ENCODE measurements at places on chromosomes 3 and 15.

DNA sequence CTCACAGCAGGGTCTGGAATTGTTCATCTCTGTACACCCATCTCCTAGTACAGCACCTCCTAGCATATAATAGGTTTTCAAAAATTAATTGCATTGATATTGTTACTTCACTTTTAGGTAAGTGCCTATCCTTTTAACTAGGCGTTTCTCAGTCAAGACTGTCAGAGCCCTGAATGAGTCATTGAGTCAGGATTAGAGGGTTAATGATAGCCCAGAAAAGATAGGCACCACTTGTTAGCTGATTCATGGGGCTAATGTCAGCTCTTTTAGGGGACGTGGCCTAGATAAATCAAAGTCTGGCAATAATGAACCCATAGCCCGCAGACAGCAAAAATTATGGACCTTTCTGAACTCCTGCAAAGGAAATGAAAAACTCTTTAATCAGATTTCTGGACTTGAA is 42.9 kb downstream of the TIMP4 start:
- DNase-seq = no peak

- DNase-seq = no peak
Measured at GRCh38 chr3:158841387-158841786, 39.5 kb downstream of the MFSD1 start.

GRCh38 chr3:124043023-124043422 is 51.1 kb upstream of the ROPN1 start:
- no peak for DNase-seq

DNA sequence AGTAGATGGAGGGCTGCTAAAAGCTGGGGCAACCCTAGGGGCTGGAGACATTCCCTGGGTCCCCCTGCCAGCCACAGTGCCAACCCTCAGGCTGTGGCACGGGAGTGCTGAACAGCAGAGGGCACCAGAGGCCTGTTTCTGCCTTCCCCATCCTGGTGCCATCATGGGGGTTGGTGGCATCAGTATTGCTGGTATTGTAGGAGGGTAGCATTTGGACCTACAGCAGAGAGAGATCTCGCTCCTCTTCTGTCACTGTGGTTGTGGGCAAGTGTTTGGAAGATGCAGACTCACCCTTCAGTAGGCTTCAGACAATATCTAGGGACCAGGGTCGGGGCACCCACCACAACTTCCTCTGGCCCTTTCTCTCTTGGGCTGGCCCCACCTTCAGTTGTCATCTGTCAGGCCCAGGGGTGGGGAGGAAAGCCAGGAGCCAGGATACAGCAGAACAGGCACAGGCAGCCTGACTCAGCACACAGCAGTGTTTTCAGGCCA is 123.5 kb downstream of the RPLP1 start:
- DNase-seq = peak; percentile 83

- no peak for DNase-seq
Measured at GRCh38 chr15:101185336-101185735, 66.5 kb downstream of the CHSY1 start.

- DNase-seq = no peak
Measured at GRCh38 chr3:171825222-171825828, 15.0 kb upstream of the PLD1 start.

DNA sequence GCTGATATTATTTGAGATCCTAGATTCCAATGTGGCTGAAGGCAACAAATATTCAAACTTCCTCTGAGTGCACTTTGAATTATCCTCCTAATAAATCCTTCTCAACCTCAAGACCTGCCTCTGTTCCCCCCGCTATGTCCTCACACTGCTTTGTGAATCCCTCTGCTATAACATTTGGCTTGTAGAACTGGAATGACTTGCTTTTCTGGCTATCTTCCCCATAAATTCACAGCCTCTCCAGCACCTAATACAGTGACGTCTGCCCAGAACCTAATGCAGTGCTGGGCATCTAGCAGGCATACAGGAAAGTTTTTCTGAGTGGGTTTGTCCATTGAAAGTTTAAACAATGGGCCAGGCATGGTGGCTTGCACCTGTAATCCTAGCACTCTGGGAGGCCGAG is 643.9 kb upstream of the ADAMTS9 start:
- no peak for DNase-seq
